T-helper 22 cell (primary cell): ENCODE measurements at places on chromosomes 12 and 14.

GRCh38 chr12:110355073-110355472 lies 48.4 kb downstream of the ANAPC7 start:
- DNase-seq, result no peak

- no peak for DNase-seq
Observed at GRCh38 chr14:60641742-60642269, 7.5 kb downstream of the SIX1 start.

- no peak for DNase-seq
Observed at GRCh38 chr12:109330282-109331230, 17.1 kb upstream of the MYO1H start.

DNA sequence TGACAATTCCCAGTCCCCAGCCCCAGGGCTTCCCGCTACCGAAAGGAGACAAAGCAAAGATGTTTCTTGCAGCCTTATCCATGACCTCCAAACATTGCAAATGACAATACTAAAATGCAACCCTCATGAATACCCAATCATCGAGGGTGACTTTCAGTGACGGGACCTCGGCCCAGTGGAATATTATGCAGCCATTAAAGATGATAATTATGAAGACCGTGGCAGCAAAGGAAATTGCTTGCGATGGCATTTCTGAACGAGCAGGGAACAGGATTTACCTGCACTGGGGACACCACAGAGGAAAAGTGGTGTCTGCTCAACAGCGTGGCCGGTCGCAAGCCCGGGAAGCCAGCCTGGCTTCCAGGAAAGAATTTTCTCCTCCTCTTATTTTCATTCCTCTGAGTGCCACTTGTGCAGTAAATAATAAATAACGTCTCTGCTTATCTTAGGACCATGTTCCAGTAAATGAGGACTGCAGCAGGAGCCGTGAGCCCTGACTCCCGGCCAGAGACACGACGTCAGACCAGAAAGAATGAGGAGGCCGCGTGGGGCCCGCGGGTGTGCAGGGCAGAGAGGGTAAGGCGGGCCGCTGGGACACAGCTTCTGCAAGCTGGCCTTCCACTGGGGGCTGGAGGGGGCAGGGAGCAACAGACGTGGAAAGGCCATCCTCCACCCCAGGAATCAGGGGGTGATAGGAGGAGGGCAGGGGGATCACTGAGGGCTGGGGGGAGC lies 6.6 kb downstream of the C14orf180 start:
- no peak for DNase-seq

DNA sequence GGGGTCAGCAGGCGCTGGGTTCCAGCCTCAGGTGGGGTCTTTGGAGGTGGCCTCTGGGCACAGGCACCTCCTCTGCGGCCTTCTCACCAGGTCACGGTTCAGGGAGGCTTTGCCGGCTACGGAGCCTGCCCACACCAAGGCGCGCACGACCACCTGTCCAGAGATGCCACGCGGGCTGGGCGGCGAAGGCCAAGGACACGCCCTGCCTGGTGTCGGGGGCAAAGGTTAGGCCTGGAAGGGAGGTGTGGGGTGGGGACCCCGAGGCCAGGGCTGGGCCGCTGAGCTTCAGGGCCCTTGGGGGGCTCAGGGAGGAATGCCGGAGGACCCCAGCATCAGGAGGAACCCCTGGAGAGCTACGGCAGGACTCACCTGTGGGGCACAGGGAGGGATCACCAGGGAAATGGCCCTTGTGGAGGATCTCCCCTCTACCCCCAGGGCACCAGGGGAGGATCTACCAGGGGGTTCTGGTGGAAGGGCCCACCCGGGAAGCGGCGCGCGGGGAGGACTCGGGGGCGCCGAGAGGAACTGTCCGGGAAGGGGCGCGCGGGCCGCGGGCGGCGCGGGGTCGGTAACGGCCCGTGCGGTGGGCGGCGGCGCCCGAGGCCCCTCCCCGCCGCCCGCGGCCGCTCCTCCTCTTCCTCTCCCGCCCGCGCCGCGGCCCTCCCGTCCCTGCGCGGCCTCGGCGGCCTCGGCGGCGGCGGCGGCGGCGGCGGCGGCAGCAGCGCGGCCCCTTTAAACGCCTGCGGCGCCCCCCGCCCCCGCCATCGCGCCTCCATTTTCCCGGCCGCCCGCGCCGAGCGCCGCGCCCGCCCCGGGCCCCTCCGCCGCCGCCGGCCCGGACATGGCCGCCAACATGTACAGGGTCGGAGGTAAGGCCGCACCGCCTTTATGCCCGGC lies at the start of gene MTA1:
TSS of gene MTA1 (plus strand) at position 633 of the 897 bp plus-strand sequence. CDS start at position 842, 209 bp downstream.
- peak; percentile 30 for DNase-seq

DNA sequence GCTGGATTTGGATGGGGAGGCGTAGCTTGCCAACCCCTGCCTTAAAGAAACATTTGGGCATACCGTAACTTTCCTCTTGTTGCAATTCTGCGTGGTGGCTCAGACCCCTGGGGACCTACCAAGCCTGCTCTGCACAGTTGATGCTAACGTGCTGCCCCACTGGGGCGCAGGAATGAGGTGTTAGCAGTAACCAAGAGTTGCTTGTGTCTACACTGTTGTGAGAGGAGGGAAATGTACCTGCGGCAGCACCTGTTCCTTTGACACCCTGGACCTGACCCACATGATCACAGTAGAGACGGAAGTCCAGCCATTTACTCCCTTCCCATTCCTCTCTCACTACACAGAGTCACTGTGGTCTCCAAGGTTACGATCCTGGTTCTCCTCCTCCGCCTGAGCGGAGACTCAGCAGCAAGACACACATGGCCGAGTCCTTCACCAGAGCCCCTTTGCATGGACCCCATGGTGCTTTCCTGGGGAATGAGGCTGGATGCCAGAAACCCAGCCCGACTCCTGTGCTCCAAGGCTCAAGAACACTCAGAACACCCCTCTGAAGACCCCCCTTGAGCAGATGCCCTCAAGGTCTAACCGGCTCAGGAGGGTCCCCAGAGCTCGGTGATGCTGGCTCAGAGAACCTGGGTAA lies 84.8 kb downstream of the FBXL14 start:
- no peak for DNase-seq

DNA sequence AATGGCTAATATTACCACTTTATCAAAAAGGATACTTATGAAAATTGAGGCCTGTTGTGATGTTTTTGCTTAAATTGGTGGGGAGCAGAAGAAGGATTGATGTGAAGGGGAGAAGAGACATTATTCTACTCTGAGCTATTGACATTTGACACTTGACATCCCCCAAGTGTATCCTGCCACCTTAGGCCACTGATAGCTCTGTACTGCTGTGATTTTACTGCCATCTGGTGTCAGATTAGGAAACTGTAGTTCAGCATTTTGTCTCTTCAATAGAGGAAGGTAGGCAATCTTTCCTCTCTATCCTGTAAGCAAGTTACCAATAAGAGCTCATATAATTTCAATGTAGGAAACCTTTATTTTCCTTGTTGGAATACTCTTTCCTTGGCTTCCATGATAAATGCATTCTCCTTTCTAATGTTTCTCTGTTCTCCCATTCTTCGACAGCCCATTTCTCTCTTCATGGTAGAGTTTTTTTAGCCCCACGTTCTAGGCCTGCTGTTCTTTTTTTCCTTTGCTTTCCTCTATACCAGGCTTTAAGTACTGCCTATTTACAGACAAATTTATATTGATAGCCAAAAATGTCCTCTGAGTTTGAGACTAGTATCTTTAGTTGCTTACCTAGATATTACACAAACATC lies 46.3 kb downstream of the PPHLN1 start:
- no peak for DNase-seq

DNA sequence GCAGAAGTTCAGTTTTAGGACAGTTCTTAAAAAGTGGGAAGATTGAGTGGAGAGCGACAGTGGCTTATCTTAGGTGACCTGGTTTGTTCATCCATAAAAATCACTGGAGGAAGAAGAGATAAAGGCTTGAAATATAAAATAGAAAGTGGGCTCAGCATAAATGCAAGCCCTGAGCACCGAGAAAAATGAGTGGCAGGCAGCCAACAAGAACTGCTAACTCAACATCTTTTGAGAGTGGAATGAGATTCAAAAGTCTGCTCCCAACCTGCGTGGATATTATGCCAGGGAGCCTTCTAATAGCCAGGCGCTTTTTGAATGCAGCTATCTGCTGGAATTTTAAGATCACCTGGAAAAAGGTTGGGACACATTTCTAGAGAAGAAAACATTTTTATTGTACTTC lies 666.5 kb downstream of the FLRT2 start:
- no peak for DNase-seq

- DNase-seq, result no peak
Observed at GRCh38 chr14:42229294-42229693, 622.6 kb downstream of the LRFN5 start.

GRCh38 chr14:104431351-104431928 lies 148.1 kb upstream of the C14orf180 start:
- DNase-seq, result no peak

- DNase-seq, result no peak
Observed at GRCh38 chr14:93085911-93086310, 29.8 kb downstream of the ITPK1 start.

DNA sequence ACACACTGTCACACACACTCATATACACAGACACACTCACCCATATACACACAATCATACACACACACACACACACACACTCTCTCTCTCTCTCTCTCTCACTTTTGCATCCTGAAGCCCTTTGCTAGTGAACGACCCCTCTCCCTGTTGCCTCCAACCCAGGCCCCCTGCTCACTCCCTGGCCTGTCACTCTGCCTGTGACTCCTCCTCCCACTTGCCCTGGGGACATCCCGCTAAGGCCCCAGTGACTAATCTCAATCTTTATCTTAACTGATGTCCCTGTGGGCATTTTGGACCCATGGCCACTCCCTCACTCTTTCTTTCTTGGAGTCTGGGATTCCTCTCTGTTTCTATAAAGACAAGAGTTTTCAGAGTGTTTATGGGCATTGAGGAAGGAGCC lies 10.9 kb upstream of the DLK1 start:
- no peak for DNase-seq

DNA sequence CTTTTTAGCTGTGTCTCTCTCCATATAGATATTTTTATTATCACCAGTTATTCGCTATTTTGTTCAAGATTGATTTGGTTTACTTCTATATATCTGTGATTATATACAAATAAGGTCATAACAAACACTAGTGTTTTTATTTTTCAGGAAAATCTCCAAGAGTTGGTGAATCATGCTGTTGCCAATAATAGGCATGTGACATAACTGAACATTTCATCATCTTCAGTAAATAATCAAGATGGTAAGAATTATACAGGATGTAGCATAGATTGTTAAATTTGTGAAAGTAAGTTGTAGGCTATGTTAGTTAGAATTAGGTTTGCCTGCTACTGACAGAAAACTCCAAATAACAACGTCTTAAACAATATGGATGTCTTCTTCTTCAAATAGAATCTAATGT lies 240.9 kb upstream of the PDE3A start:
- no peak for DNase-seq

- DNase-seq, result no peak
Observed at GRCh38 chr14:77271113-77271710, at the start of gene NGB. NGB (minus strand) TSS chr14:77271206; CDS start chr14:77270937, 269 bp downstream.

- peak; percentile 54 for DNase-seq
Observed at GRCh38 chr12:56687223-56688128, 608 bp downstream of the PTGES3 start.

- no peak for DNase-seq
Observed at GRCh38 chr14:77554816-77555599, 56.4 kb upstream of the ISM2 start.

DNA sequence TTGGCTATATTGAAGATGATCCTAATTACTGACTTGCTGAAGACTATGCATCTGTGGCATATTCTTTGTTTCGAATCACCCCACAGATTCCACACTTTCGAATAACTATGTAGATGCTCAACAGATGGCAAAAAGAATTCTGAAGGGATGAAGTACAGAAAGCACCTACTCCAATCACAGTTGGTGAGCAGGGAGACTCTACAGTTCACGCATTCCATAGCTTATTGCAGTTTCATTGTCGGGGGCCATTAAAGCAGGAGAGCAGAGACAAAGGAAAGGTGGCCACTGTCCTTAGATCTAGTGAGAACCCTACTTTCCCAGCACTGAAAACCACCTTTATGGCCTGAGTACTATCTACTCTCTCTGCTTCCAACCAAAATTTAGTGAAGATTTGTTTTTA lies 191.9 kb downstream of the STXBP6 start:
- no peak for DNase-seq

DNA sequence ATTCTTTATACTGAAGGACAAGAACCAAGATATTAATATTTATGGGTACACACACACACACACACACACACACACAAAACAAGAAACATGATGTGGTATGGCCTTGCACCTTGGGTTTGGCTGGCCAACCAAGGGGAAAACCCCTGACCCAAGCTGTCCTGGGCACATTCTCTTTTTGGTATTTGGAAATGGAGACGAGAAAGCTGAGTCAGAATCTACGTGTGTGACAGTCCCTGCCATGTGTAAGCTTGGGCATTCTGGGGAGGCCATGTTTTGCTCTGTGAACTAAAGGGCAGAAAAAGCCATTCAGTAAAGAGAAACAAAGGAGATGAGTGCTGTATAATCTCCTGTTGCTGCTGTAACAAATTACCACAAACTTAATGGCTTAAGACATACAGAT lies 35.6 kb downstream of the PTGER2 start:
- DNase-seq, result no peak

- DNase-seq, result no peak
Observed at GRCh38 chr12:127396734-127397133, 870.2 kb upstream of the TMEM132C start.

DNA sequence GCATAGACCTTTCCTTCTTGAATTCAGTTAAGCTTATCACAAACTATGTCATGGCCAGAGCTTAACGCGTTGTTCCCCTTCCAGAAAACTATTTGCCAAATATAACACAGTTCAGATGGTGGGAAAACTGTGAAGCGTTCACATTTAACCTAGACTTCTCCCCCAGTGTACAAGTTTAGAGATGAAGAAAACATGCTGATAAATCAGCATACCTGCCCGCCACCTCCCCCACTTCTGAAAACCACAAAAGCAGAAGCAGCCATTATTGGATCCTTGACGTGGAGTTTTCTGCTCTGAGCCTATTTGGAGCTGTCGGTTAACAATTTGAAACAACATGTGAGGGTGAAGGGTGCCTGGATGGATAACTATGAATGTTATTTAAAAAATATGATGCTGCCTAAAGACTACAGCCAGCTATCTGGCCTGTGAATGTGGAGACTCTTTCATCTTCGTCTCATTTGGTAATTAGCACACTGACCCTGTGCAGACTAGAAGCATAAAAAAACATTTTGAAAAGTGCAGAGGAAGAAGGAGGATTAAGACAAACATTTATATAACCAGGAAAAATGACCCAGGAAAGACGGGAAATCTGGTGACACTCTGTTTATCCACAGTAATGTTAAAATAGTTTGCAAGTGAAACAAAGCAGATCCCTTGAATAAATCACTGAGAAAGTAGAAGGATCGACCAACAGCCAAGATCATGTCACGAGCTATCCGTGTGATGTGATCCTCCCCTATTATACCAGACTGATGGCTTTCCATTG lies 408.2 kb downstream of the AEBP2 start:
- no peak for DNase-seq
